ENCODE measurements at places on chromosomes 12 and 14.

- DNase-seq, result no peak
These were observed 46.2 kb downstream of the DPF3 start for GRCh38 chr14:72847721-72848120.

- DNase-seq, result no peak
These were observed 93.4 kb downstream of the PHLDA1 start for GRCh38 chr12:75938189-75938588.

DNA sequence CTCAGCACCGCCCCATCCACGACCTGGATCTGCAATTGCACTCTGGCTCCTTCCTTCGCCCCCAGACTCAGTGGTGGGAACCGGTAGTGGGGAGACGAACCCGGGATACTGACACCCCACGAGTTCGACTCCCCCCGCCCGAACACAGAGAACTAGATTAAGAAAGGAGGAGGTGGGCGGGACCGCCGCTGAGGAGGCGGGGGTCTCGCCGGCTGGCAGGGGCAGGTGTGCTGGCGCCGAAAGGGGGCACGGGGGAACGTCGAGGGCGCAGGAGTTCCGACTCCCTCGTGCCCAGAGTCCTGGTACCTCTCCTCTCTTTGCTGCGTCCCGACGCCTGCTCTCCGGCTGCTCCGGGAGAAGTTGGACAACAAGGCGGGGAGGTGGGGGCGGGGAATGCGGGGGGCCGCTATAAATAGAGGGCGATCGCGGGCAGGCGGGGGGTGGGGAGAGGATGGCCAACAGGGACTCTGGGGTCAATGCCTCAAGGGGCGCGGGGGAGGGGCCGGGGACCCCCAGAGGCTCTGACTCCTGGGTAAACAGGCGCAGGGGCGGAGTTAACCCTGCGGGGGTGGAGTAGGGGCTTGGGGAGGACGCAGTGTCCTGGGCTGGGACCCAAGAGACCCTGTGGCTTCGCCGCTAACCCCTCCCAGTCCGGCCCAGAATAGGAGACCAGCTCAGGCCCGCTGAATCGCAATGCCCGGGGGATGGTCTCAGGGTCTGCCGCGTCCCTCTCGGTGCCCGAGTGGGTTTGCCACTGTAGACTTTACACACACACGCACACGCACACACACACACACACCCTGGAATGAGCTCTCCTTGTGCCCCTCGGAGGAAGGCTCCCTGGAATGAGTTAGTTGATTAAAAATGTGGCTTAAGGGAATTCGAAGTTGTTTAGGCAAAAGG, 761 bp upstream of the NDRG2 start:
- no peak for DNase-seq

- no peak for DNase-seq
These were observed 1008.4 kb upstream of the ATXN7L3B start for GRCh38 chr12:73529231-73529630.

- no peak for DNase-seq
These were observed 17.5 kb downstream of the RASSF3 start for GRCh38 chr12:64627771-64628170.

DNA sequence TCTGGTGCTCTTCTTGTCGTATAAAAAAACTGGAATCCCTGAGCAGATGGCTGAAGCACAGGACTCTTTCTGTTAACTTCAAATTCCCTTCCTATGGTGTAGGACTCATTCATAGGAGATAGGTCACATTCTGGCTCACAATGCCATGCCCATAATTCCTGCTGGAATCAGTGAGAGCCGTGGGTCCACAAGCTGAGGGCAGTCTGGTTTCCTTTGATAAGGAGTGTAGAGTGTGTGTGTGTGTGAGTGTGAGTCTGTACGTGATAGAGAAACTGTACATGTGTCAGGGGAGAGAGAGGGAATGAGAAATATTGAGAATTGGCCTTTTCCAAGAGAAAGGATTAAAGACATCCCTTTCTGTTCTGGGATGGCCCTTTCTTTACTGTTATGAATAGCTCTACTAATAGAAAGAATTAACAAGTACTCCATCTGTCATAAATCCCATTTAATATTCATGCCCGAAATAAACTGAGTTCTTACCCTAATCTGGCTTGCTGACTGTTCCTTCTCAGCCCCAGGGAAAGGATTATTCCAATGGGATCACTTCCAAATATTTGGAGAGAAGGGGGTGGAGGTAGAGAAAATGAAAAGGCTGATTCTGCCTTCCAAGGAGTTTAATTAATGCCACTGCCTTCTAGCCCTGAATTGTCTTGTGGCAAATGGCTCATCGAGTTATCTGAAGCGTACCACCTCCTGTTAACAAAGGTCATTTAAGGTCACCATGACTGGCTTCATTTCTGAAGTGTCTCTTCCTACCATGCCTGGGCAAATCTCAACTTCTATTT, 79.0 kb downstream of the TMX1 start:
- no peak for DNase-seq

GRCh38 chr12:99027461-99027860, 382.4 kb downstream of the APAF1 start:
- no peak for DNase-seq

DNA sequence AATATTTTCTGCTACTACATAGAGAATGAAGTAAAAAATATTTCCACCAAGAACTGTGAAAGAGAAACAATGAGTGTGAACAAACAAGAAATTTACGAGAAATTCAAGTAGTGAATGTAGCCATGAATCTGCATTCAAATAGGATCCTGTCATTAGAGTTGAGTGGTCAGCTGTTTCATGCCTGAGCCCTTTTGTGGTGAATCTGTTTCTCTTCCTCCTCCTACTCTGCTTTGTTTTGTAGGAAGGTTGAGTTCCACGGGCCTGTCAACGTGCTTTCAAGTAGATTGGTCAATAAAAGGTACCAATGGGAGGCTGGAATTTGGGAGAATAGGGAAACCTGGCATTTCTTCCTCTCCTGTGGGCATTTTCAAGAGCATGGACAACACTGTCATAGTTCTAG, 1749.6 kb upstream of the FLRT2 start:
- DNase-seq, result no peak
